Skin of body (tissue), 3 donors: ENCODE measurements at places on chromosomes 3 and 15.

DNA sequence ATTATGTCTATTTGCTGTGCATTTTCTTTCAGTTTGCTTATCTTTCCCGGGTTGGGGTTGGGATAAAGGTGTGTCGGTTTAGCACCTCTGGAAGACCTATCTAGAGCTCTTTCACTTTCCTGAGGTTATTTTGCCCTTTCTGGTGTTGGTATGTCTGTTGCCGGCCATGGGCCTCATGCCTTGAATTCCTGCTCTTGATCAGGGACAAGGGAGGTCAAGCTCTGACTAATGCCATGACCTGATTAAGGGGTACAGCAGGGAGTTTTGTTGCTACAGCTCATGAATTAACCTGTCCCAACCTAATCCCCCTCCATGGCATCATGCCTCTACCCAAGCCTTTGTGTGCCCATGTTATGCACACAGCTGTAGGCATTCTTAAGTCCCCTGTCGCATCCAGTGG, 70.5 kb upstream of the GOLGA6B start:
- DNase-seq = no peak

DNA sequence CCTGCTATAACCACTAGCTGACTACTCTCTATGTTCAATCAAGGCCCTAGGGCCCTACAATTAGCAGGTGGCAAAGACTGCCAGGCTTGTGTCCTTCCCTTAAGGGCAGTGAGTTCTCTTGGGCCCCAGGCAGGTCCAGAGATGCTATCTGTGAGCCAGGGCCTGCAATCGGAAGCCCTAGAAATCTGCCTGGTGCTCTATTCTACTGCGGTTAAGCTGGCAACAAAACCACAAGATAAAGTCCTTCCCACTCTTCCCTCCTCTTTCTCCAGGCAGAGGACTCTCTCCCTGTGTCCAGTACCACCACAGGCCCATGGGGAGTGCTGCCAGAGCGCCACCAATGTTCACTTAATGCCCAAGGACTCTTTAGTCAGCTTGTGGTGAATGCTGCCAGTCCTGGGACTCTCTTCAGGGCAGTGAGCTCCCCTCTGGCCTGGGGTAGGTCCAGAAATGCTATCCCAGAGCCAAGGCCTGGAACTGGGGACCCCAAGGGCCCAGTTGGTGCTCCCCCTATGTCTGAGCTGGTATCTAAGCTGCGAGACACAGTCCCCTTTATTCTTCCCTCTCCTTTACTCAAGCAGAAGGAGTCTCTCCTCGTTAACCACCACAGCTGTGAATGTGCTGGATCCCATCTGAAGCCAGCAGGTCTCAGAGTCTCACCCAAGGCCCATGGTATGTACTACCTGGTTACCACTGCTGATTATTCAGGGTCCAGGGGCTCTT, 34.7 kb downstream of the XXYLT1 start:
- no peak for DNase-seq

GRCh38 chr3:7254251-7254650, 393.3 kb downstream of the GRM7 start:
- DNase-seq = no peak

GRCh38 chr15:49412797-49413196, 10.2 kb upstream of the FGF7 start:
- peak; percentile 69 for DNase-seq

DNA sequence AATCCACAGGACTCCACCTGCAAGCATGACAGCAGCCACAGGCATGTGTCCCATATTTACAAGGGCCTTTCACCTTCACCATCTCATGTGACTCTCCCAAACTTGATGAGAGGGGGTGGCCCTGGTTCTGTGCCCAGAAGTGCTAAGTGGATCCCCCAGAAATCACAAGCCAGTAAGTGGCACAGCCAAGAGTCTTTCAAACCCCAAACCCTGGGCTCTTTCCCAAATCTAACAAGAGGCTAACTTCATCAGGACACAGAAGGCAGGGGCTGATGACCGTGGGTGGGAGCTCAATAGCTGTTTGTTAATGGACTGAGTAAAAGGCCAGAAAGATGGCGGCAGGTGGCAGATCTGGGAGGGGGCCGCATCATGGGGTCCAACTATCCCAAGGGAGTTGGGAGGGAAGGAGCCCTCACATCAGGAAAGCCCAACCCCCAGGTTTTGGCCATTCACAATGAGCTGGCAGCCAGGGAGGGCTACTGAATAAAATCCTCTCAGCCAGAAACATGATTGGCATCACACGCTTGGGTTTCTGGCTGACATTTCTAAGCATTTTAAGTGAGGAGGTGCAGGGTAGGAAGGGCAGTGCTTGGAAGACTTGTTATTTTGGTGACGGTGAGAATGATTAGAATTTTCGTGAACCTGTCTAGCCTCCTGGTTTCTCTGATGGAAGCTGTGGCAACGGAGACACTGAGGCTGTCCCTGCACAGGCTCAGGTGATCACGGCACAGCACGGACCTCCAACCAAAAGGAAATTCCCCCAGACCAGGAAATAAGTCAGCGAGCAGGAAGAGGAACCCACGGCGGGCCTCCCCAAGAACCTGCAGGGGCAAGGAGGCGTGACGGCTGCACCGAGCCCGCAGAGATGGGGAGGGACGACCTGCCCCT, 109.3 kb downstream of the OXNAD1 start:
- no peak for DNase-seq
